Thyroid gland (tissue), 4 donors: ENCODE measurements at places on chromosomes 4 and X.

DNA sequence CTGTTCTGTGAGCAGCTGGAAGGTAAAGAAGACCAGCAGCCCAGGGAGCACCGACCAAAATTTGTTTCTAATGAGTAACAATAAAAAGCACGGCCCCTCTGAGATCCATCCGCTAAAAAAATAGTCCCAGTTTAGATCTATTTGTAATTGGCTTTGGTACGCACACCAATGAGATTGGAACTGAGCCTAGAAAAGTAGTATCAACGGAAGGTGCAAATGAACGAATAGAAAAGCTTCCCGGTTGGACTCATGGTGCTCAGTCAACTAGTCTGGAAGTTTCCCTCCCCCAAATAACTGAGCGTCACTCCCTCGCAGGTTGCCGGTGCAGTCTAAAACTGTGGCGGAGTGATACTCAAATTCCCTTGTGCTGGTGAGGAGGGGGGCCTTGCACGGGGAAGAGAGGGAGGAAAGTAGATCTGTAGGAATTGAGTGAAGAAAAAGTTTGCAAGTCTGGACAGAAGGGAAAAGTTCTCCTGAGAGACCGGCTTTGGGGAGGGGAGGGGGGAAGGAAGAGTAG is at the start of gene COL4A5:
COL4A5 (plus strand) TSS at position 413 of the 517 bp plus-strand sequence. CDS start 288 bp downstream, outside the sequence.
- no peaks in the 10 kb centered on the region for H3K36me3 ChIP-seq
- H3K4me3 ChIP-seq, result peak within 1 kb of the TSS; percentile 29
- DNase-seq, result peak; percentile 64
- H3K27ac ChIP-seq, result peak within 1 kb of the TSS; percentile 13
- H3K4me1 ChIP-seq, result no peaks in the 10 kb centered on the region

DNA sequence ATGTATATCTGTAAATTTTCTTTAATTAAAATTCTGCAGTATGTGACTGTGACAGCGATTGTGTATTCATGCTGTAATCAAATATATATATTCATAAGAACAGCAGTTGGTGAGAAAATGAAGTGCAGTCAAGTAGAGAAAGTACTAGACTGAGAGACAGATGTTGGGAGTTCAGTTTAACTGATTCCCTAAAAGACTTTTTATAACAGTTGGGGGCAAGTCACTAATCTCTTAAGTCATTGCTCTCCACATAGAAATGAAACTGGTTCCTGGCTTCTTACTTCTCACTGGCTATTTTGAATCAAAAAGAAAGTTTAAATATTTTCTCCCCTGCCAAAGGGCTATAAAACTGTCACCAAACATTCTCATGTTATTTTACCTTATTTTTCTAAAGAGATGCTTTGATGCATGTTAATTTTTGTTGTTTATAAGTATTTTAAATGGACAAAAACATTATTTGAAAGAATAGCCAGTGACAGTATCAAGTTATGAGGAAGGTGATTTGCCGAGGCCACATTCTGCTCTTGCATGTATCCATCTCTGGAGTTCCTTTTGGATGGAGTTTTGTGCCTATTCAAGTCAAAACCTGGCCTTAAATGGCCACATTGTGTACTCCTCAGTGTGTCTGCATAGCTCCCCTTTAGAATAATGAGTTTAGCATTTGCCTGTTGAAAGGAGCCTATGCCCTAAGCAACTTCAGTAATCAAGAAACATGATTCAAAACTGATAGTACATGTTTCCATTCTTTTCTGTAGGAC is 30.8 kb downstream of the EXOC1 start:
- peaks cover 26% of the 10 kb centered on the region for H3K36me3 ChIP-seq
- no peak overlapping the region for H3K27ac ChIP-seq
- no peak overlapping the region for H3K4me3 ChIP-seq
- no peak for DNase-seq
- H3K4me1 ChIP-seq, result no peaks in the 10 kb centered on the region
- no peaks in the 10 kb centered on the region for H3K27me3 ChIP-seq

- no peaks in the 10 kb centered on the region for H3K36me3 ChIP-seq
- H3K4me1 ChIP-seq, result peaks cover 23% of the 10 kb centered on the region
- no peak overlapping the region for H3K27ac ChIP-seq
- DNase-seq, result no peak
- H3K4me3 ChIP-seq, result no peak overlapping the region
- no peaks in the 10 kb centered on the region for H3K27me3 ChIP-seq
Measured at GRCh38 chr4:13093170-13093569, 391.0 kb downstream of the RAB28 start.

DNA sequence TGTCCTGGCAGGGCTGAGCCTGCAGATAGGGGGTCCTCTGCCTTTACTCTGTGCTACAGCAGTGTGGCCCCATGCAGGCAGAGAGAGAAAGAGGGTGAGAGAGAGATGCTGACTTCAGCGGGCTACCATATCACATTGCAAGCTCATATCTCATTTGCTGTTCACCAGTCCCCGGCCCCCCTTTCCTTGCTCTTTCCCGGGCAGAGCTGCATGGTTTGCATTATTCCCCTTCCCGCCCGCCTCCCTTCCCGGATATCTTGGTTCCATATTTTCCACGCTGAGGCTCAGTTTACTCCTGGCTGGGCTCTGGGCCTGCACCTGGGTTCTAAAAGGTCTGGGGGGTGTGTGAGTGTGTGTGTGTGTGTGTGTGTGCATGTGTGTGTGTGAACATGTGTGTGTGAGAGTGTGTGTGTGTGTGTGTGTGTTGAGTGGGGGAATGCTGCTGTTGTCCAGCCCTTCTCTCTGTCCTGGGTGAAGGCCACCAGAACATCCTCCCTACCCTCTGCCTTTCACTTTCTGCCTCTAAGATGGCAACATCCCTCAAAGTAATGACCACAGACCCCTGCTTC is 63.5 kb downstream of the PJA1 start:
- no peak overlapping the region for H3K4me3 ChIP-seq
- no peak overlapping the region for H3K27ac ChIP-seq
- H3K27me3 ChIP-seq, result no peaks in the 10 kb centered on the region

DNA sequence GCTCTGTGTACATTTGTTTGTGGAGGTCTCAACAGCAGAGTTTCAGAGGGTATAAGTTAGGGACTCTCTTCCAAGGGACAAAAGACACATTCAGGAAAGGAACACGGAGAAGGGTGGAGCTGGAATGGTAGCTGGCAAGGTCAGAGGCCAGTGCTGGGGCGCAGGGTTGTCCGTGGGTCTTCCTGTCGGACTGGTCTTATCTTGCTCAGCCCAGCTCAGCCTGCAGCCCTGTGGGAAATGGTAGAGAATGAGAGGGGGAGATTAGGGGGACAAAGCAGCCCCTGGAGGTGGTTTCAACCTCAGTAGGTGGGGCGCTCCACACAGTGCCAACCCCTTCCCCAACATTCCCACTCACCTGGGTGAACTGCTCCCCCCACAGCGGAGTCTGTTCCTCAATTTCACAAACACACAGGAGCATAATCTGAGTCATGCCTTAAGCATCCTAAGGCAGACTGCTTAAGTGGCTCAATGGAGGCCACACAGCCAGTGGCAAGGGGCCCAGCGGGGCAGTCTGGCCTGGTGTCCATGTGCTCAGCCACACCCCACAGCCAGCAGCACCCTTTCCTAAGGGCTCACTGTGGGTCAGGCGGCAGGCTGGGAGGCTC is 6.9 kb upstream of the HDAC6 start:
- no peaks in the 10 kb centered on the region for H3K4me1 ChIP-seq
- H3K27ac ChIP-seq, result no peak overlapping the region
- no peak for DNase-seq
- no peaks in the 10 kb centered on the region for H3K36me3 ChIP-seq

- no peak for DNase-seq
- H3K27me3 ChIP-seq, result no peaks in the 10 kb centered on the region
- H3K36me3 ChIP-seq, result peaks cover 8% of the 10 kb centered on the region
- no peak overlapping the region for H3K27ac ChIP-seq
Measured at GRCh38 chr4:40594261-40595178, 35.1 kb downstream of the RBM47 start.

- no peaks in the 10 kb centered on the region for H3K36me3 ChIP-seq
- peak; percentile 32 for DNase-seq
- no peaks in the 10 kb centered on the region for H3K4me1 ChIP-seq
- H3K27me3 ChIP-seq, result no peaks in the 10 kb centered on the region
- no peak overlapping the region for H3K4me3 ChIP-seq
Measured at GRCh38 chrX:154596290-154596929, 11.5 kb downstream of the CTAG1A start.

DNA sequence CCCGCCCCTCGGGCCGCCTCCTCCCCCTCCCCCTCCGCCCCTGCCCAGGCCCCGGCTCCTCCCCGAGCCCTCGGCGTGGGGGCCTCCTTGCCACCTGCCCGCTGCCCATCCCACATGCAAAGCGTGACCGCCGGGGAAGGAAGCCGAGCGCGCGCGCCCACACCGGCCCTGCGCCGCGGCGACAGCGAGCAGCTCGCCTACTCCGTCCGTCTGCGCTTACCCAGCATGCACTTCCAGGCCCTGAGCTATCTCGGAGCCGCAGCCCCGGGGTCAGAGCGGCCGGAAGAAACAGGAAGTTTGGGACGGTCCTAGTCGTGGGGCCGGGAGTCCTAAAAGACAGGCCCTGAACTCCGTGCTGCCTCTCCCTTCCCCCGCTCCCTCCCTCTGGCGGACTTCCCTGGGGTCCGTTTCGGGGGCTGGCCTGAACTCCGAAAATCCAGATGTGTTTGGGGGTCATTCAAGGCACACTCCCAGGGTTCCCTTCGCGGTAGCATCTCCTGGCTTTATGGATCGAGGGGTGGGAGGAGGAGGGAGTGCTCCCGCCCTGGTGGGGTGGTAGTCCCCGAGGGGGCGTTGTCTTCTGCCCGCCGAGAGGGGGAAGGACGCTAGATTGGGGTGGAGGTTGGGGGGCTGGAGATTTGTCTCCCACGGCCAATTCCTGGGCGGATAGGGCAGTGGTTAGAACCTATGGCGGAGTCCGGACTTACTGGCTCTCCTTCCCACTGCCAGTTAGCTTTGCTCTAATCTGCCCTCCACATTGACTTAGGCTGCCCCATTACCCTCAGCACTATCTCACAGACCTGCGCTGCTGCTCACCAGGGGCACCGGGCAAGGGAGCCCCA is 25.0 kb upstream of the BCORL1 start:
- no peaks in the 10 kb centered on the region for H3K36me3 ChIP-seq
- H3K4me1 ChIP-seq, result peaks cover 18% of the 10 kb centered on the region
- peak; percentile 66 for DNase-seq
- no peak overlapping the region for H3K4me3 ChIP-seq
- H3K27ac ChIP-seq, result peak overlapping the region; percentile 33

GRCh38 chrX:10656214-10656613 is 35.8 kb upstream of the MID1 start:
- H3K36me3 ChIP-seq, result no peaks in the 10 kb centered on the region
- H3K4me3 ChIP-seq, result no peak overlapping the region
- no peaks in the 10 kb centered on the region for H3K4me1 ChIP-seq
- no peaks in the 10 kb centered on the region for H3K27me3 ChIP-seq
- H3K27ac ChIP-seq, result no peak overlapping the region

DNA sequence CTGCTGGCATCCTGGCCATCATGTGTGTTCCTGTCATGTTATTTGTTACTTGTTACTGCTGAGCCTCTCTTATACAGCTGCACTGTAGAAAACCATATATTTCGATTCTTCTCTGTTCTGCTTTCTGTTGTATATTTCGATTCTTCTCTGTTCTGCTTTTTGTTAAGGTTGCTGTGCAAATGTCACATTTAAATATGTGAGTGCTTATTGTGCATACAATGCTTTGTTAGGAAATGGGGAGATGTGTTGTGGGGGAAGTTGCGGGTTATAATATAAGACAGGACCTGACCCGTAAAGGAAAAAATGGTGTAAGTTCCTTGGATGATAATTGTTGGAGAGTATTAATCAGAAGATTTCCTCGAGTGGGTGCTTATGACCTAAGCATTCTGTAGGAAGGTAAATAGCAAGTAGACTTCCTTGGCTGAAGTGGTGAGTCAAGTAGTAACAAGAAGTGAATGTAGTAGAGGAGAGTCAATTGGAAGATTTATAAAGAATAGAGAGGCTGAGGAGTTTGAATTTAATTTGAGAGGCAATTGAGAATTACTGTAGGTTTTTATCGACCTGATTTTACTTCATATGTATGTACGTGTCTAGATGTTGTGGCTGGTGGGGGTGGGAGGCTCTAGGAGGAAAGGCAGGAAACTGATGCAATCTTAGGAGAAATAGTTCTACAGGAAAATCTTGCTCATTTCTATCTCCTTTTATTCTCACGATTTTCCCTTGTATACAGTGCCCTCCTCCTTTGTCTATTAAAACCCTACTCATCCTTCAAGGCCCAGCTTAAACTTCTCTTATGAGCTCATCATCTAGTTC is 8.5 kb downstream of the OGT start:
- no peak for DNase-seq
- no peaks in the 10 kb centered on the region for H3K4me1 ChIP-seq
- no peak overlapping the region for H3K27ac ChIP-seq
